Occipital lobe (tissue), 3 donors: ENCODE measurements at places on chromosomes 1 and 21. TPM values are rescaled to one million over a fixed set of nuclear protein-coding genes. Genes with fewer than 3 reads are reported as not detected.

The FCRL5 gene
- not detected for total RNA-seq

The LYPD8 gene
- not detected for total RNA-seq

The CLCA1 gene
- 0.16 TPM for total RNA-seq

The NBPF20 gene
- total RNA-seq: 4.8 TPM

The CACNA1S gene
- total RNA-seq: under 0.01 TPM

The ADAMTS4 gene
- 0.62 TPM for total RNA-seq

The GGPS1 gene
- total RNA-seq: 35.2 TPM

The NUF2 gene
- total RNA-seq: 5.1 TPM

The PTPRC gene
- total RNA-seq: 4.5 TPM

The CA6 gene
- not detected for total RNA-seq

The ZNF695 gene
- total RNA-seq: 8.6 TPM

The IVL gene
- total RNA-seq: not detected

The HSD11B1 gene
- total RNA-seq: not detected

The KCNK1 gene
- 5.3 TPM for total RNA-seq

The SLAMF7 gene
- total RNA-seq: not detected

The BRDT gene
- total RNA-seq: not detected

The RHD gene
- 0.16 TPM for total RNA-seq

The CD1B gene
- not detected for total RNA-seq

The TEX38 gene
- not detected for total RNA-seq

The TFF1 gene
- not detected for total RNA-seq

The MEX3A gene
- 42.4 TPM for total RNA-seq

The LRRC39 gene
- total RNA-seq: 8.0 TPM

The CD1D gene
- 1.6 TPM for total RNA-seq

The C1orf185 gene
- not detected for total RNA-seq
